ENCODE measurements at places on chromosomes 13 and 19.

DNA sequence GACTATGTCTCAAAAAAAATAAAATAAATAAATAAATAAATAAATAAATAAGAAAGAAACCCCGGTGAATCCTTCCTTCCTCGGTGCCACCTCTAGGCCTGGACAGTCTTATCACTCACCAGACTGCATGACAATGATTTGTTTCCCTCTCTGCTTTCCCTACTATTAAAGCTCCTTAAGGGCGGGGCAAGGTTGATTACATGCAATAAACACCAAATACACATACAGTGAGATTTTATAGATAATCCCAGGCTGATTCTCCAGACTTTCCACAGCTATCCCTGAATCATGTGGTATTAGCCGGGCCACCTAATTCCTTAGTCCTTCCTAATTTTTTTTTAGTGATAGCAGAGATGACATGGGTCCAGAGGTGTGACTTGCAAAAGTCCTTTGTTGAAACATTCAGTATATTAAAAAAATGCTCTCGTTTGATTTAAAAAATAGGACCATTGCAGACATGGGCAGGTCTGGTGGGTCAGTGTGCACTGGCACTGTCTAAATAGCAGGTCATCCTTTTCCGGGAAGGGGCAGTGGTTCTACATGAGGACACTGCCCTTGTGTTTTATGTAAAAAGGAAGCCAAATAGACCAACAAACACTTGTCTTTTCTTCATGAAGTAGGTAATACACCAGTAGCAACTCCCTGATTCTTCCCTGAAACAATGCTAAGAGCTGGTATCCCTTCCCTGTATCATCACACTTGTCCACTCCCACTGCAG is 14.5 kb downstream of the EBPL start:
- no peak overlapping the region for H3K27ac ChIP-seq
- no peaks in the 10 kb centered on the region for H3K27me3 ChIP-seq
- no peak for DNase-seq

DNA sequence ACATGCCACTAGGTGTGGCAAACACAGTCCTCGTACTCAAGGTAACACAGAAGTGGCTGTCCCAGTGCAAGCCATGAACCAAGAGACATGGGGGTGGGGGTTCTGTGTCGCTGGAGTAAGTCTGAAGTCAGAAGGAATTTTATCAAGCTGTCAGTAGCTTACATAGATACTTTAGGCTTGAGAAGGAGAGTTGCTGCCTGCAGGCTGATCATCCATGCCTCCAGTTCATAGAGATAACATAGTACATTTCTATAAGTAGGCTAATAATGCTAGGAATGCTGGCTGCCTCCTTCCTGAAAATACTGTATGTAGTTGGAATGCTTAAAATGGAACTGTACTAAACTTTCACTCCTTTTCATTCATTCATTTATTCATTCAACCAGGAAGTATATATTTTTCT is 70.1 kb downstream of the CAB39L start:
- H3K27me3 ChIP-seq = no peaks in the 10 kb centered on the region
- no peak overlapping the region for H3K4me3 ChIP-seq
- H3K4me1 ChIP-seq = no peaks in the 10 kb centered on the region
- H3K36me3 ChIP-seq = no peaks in the 10 kb centered on the region
- no peak overlapping the region for H3K27ac ChIP-seq

- H3K4me3 ChIP-seq = no peak overlapping the region
- peaks cover 6% of the 10 kb centered on the region for H3K27me3 ChIP-seq
- H3K27ac ChIP-seq = no peak overlapping the region
Observed at GRCh38 chr13:27493981-27494380, 43.6 kb upstream of the MTIF3 start.

DNA sequence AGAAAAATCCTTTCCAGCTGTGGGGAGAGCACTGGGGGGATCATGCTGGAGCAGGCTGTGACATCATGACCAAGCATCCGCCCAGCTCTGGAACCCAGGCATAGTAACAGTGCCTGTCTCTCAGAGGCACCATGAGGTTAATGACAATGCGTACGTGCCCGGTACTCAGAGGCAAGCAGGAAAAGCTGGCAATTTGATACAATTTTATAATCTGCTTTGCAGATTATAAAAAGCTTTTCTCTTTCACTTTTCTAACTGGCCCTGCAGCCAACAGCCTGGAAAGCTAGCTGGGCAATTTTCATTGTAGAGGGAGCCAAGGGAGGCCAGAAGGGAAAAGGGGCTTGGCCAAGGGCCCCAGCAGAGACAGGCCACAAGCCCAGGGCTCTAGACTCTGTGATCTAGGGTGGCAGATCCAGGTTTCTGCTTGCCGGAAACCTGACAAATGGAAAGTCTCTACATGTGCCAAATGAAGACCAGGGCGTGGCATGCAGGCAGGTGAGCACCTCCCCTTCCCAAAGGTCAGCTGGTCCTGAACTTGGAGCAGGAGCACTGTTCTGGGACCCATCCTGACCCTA is 22.7 kb downstream of the VRK3 start:
- H3K27me3 ChIP-seq = no peaks in the 10 kb centered on the region
- no peak overlapping the region for H3K4me3 ChIP-seq
- H3K27ac ChIP-seq = peak overlapping the region; percentile 38
- no peak for DNase-seq

DNA sequence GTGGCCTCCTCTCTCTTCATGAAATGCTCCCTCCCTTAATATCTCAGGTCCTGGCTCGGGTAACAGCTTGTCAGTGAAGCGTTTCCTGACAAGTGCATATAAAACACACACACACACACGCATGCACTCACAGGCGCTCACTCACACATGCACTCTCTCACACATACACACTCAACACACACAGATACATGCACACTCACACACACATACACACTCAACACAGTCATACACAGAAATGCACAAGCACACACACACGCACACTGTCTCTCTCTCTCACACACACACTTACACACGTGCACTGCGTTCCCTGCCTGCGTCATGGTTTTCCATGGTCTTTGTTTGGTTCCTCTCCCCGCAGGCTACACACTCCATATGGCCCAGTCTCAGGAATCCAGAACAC is 344.1 kb downstream of the UQCRFS1 start:
- no peak overlapping the region for H3K27ac ChIP-seq
- no peak for DNase-seq
- no peak overlapping the region for H3K4me3 ChIP-seq
- H3K4me1 ChIP-seq = no peaks in the 10 kb centered on the region

DNA sequence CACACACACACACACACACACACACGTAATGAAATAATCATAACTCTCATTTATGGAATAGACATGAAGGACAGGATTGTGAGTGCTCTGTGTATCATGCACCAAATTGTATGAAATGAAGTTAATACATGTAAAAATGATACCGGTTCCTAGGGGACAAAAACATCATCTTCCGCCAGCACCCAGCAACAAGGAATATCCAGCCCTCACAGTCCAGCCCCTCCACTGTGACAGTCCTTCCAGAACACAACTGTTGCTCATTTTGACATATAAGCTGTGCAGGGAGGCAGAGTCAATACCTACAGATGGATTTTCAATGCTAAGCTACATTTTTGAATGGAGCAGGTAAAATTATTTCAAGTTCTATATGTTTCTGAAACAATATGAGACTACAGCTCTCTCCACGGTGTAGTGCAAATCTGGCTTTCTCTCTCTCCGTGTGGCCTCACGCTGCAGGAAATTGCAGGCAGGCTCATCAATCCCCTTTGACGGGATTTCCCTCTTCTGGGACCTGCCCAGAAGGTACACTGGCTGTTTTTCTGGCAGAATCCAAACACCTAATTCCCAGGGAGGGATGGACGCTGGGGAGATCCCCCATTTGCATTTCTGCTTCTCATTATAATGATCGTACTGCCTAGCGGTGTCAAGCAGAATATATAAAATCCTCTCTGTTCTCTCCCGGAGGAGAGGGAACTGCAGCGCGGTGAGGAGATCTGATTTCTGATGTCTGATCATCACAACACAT is 494.0 kb downstream of the LIG4 start:
- no peak for DNase-seq
- no peaks in the 10 kb centered on the region for H3K36me3 ChIP-seq
- H3K27ac ChIP-seq = no peak overlapping the region
- no peak overlapping the region for H3K4me3 ChIP-seq
- no peaks in the 10 kb centered on the region for H3K4me1 ChIP-seq
- H3K27me3 ChIP-seq = no peaks in the 10 kb centered on the region

GRCh38 chr19:29708554-29709439 is 6.3 kb downstream of the C19orf12 start:
- H3K27me3 ChIP-seq = no peaks in the 10 kb centered on the region
- no peak overlapping the region for H3K4me3 ChIP-seq
- no peak for DNase-seq
- H3K27ac ChIP-seq = peak overlapping the region; percentile 6

DNA sequence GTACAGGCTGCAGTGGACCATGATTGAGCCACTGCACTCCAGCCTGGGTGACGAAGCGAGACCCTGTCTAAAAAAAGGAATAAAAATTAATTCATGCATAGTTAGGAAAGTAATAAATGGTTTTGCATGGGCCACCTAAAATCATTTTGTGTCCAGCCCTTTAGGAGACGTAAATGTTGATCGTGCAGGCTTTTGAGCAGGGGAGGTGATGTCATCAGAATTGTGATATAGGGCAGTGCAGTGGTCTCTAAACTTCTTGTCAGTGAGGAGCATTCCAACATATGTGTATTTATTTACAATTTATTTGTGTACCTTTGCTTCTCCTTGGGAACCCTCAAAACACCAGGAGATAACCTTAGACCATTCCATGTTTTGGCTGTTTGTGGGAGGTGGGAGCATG is 3.0 kb downstream of the SMARCA4 start:
- no peak for DNase-seq
- no peaks in the 10 kb centered on the region for H3K27me3 ChIP-seq
- H3K4me3 ChIP-seq = peak overlapping the region; percentile 44
- peak overlapping the region; percentile 75 for H3K27ac ChIP-seq
- peaks cover 34% of the 10 kb centered on the region for H3K4me1 ChIP-seq

DNA sequence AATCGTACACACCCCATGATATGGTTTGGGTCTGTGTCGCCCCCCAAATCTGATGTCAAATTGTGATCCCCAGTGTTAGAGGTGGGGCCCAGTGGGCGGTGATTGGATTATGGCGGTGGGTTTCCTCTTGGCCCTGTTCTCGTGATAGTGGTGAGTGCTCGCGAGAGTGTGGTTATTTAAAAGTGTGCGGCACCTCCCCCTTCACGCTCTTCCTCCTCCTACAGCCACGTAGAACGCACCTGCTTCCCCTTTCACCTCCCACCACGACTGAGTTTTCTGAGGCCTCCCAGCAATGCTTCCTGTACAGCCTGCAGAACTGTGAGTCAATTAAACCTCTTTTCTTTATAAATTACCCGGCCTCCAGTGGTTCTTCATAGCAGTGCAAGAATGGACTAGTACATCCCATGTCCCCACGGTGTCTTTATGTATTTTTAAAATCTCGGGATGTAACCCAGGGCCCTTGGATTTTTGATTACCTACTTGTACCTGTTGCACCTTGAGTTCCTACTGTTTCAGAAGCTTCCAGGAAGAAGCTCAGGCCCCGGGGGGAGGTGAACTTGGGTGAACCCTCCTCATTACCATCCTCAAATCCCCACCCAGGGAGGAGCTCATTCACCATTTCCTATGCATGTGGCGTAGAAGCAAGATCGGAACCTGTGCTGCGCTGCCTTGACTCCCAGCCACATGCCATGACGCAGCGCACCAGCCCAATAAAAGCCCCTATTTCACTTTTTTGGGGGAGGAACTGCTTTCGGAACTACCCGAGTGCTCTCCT is 52.4 kb downstream of the TEX29 start:
- peaks cover 2% of the 10 kb centered on the region for H3K27me3 ChIP-seq
- H3K4me1 ChIP-seq = peaks cover 3% of the 10 kb centered on the region
- peak; percentile 1 for DNase-seq

DNA sequence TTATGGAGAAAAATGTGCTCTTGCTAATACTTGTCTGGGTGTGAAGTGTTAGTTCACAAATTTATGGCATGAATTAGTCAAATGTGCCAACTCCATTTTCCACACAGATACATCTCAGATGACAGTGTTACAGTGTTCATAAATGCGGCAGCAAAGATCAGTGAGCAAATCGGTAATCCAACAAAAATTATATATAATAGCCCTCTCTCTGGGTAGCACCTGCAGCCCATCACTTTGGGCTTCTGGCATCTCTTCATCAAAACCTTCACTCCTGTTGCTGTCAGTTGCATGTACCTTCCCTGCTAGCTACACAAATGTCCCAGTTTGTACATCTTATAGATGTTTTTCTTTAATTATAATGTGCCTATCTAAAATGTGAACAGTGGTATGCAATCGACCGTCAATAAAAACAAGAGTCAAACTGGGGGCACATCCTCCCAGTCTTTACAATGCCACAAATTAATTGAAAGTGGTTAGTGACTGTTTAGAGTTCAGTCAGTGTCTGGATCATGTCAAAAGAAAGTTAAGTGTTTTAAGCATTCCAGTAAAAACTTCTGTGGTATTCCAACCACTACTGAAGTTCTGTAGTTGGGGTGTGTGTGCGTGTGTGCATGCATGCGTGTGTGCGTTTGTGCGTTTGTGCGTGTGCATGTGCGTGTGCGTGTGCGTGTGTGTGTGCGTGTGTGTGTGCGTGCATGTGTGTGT is 448.9 kb downstream of the DCT start:
- H3K4me1 ChIP-seq = no peaks in the 10 kb centered on the region
- H3K4me3 ChIP-seq = no peak overlapping the region
- no peaks in the 10 kb centered on the region for H3K27me3 ChIP-seq
- H3K27ac ChIP-seq = no peak overlapping the region
- no peaks in the 10 kb centered on the region for H3K36me3 ChIP-seq

GRCh38 chr13:94950303-94950702 is 238.0 kb upstream of the SOX21 start:
- H3K27me3 ChIP-seq = peaks cover 3% of the 10 kb centered on the region
- H3K36me3 ChIP-seq = no peaks in the 10 kb centered on the region
- H3K4me3 ChIP-seq = no peak overlapping the region
- DNase-seq = no peak
- H3K4me1 ChIP-seq = no peaks in the 10 kb centered on the region
- no peak overlapping the region for H3K27ac ChIP-seq

DNA sequence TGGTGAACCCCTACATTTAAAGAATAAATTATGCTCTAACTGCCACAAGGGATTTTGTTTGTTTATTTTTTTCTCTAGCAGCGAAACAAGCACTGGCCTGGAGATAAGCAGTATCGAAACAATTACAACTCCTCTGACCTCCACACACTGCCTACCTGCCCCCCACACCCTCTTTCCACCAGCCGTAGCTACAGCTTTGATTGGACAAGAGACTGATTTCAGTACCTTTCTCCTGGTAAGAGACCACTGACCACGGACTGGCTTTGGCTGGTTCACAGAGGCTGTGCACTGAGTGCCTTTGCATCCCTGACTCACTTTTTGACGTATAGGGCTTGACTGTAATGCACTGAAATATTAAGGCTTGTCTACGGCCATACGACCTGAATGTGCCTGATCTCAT is 7.4 kb upstream of the ZDHHC20 start:
- H3K4me1 ChIP-seq = no peaks in the 10 kb centered on the region
- no peaks in the 10 kb centered on the region for H3K36me3 ChIP-seq
- no peak for DNase-seq
- no peak overlapping the region for H3K27ac ChIP-seq
- no peak overlapping the region for H3K4me3 ChIP-seq

DNA sequence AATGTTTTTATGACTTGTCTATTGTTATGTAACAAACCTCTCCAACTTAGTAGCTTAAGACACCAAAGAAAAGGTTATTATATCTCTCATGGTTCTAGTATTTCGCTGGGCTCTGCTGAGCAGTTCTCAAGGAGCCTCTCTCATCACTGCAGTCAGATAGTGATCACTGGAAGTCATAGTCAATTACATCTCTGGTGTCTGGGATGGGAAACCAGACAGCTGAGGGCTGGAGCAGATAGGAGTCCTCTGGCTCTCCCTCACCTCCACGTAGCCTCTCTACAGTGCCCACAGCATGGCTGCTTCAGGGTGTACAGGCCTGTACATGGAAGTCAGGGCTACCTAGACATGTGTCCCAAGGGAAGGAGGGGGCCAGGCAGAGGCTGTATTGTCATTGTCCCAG is 507.5 kb downstream of the MYO16 start:
- H3K27ac ChIP-seq = no peak overlapping the region
- H3K4me1 ChIP-seq = no peaks in the 10 kb centered on the region
- H3K27me3 ChIP-seq = peaks cover 14% of the 10 kb centered on the region
- DNase-seq = no peak
- H3K4me3 ChIP-seq = no peak overlapping the region
